ENCODE measurements at places on chromosomes 1 and 21.

DNA sequence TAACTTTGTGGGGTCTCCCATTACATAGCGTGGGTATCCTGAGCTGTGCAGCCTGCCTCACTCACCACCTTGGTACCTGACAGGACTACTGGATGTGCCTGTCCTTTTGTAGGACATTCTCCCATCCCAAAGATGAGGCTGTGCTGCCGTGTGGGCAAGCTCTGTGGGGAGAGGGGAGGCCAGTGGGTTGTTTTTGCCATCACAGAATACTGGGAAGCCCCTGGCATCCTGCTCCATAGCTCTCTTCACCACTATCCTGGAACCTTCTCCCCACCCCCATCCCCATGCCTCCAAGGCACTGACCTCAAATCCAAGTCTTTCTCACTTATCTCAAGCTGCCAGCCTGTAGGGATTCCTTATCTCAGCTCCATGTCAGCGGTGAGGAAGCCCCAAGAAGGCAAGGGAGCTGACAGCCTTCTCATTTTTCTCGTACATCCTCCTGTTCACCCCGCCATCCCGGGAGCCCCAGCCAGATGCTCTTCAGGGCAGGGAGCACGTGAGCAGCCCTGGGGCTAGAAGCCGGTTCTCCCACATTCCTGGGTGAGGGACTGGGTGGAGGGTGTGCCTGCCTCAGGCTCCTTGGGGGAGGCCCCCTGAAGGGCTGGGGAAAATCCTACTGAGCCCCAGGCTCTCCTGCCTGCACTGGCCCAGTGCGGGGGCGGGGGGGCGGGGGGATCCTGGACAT is 2.4 kb upstream of the ELF3 start:
- no peak for DNase-seq

GRCh38 chr21:40902299-40902698 is 55.3 kb upstream of the DSCAM start:
- no peak for DNase-seq

DNA sequence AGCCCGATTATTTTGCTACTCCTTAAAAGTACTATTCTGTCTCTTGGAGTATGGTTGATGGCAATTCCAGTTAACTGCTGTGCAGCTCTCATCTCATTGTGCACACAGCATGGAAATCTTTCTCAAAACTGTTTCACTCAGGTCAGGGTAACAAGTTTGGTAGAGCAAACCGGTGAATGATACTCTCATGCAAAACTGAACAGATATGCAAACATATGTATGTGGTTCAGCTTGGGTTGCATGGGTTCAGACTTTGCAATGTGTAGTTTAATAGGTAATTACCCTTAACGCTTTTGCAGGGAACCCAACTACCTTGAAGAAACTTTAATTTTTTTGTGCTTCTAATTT is 2.2 kb downstream of the GADD45A start:
- DNase-seq, result no peak

DNA sequence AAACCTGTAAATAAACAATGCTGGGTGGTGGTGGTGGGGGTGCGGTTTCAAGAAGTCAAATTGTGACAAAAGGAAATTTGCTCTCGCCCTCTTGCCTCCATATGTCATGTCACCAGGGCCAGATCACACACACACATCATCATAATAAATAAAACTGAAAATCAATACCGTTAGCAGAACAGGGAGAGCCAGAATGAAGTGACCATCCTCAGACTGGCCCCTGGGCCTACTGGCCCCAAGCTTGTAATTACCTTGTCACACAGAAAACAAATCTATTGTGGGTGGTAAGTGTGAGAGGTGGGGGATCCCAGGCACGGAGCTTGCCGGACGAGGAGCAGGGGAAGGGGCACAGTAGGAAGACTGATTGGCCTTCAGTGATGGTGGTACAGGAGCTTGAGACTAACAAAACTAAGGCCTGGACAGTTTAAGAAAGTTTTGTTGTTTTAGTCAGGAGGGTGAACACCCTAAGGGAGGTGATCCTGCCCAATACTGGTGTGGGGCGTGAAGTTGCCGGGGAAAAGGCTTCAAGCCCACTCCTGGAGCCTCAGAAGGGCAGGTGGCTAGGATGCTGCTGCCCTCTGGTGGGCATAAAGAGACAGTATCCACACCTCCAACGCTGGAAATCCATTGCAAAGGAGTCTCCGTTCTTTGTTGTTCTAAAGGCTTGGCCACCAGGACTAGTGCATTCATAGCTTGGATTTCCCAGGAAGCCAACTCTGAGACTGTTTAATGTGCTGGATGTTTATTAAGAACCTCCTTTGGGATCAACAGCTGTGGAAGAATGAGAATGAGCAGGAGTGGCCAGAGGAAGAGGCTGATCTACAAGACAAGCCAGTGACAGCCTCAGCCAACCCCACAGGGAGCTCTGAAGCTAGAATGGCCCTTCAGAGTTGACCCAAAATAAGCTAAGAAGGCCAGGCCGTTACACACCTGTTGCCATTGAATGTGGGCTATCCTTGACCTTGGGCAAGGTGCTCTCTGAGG is 8.1 kb upstream of the C1orf216 start:
- DNase-seq, result peak; percentile 32

GRCh38 chr21:16644685-16645084 is 868.2 kb upstream of the CXADR start:
- DNase-seq, result no peak

- DNase-seq, result no peak
Measured at GRCh38 chr1:29406814-29407213, 170.5 kb downstream of the PTPRU start.

- no peak for DNase-seq
Measured at GRCh38 chr1:207860531-207860930, 50.4 kb downstream of the CD34 start.

GRCh38 chr1:228282329-228283042 is 74.6 kb downstream of the OBSCN start:
- no peak for DNase-seq

GRCh38 chr21:35860189-35860869 is 200.0 kb downstream of the SETD4 start:
- no peak for DNase-seq

Data from effector CD4-positive, alpha-beta T cell (primary cell).